ENCODE measurements at places on chromosomes 2 and 18. TPM values are rescaled to one million over a fixed set of nuclear protein-coding genes. Genes with fewer than 3 reads are reported as not detected.

The HRH4 gene
- 0.86 TPM for total RNA-seq

The TMEM182 gene
- 3.3 TPM for total RNA-seq

The DSG1 gene
- total RNA-seq, result not detected

The CPS1 gene
- 0.30 TPM for total RNA-seq

The TMEM178A gene
- total RNA-seq, result 0.32 TPM

The ALPP gene
- not detected for total RNA-seq

The CXCR4 gene
- 1,514 TPM for total RNA-seq

The CDH20 gene
- total RNA-seq, result 0.07 TPM

The ADI1 gene
- total RNA-seq, result 29.0 TPM

The SPIRE1 gene
- 1.4 TPM for total RNA-seq

The RPE gene
- 25.7 TPM for total RNA-seq

The CYS1 gene
- total RNA-seq, result not detected

The METTL21A gene
- 14.3 TPM for total RNA-seq

The HOXD13 gene
- not detected for total RNA-seq

The ANTXR1 gene
- 0.64 TPM for total RNA-seq

The GPR35 gene
- total RNA-seq, result 9.5 TPM

The RNF25 gene
- total RNA-seq, result 33.1 TPM

The FIGN gene
- total RNA-seq, result 0.03 TPM

The STAT4 gene
- 83.6 TPM for total RNA-seq

The CDH7 gene
- not detected for total RNA-seq

The GPBAR1 gene
- total RNA-seq, result 0.89 TPM

The MYO1B gene
- total RNA-seq, result 1.3 TPM

The MAB21L4 gene
- total RNA-seq, result not detected

The COL4A3 gene
- total RNA-seq, result 0.35 TPM

Measured in T-cell (primary cell).